ENCODE measurements at places on chromosomes 3 and 15.

DNA sequence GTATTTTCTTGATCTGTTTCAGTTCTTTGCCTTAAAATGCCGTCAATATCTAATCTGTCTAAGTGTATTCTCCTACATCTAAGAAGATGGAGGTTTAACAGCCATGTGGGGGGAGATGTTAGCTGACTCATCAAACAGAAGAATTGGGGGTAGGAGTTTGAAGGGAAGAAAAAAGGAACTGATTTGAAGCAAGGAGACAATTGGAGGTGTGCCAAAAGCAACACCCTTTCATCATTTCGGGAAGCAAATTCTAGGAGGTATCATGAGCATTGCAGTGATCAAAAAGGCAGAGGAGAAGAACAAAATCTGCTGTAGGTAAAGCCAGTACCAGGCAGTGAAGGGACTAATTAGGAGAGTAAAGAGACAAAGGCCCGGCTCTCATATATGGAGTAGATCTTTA is 337.3 kb upstream of the TBC1D5 start:
- DNase-seq: no peak

DNA sequence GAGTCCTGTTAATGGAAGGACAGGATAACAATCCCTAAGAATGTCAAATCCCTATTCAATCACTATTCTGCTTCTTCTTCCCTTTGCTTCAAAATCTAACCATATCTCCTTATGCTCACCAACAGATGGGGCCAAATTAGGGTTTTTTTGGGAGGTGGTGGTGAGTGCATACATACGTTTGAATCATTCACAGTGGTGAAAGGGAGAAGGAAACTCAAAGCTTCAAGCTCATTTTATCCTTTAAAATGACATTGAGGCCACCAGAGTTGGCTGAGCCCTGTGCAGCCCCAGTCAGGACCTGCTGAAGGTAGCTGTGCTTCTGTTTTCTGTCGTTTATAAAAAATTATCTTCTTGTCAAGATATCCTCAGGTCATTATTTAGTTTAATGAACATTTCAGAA is 607.5 kb upstream of the AGTR1 start:
- no peak for DNase-seq

DNA sequence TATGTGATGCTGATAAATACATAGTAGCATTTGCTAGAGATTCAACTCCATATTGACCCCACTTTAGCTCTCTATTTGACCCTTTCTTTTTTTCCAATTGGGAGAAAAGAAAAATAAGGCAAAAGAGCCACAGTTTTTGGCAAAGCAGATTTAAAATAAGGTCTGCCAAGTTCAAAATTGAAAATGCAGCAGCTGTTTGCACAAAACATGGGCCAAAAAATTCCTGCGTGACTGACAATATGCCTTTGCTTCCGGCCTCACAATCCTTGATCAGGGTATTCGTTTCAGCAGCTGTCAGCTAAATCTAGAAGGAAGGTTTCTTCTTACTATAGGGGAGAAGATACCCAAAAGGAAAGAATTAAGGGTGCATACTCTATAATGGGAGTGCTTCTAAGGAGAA is 563.5 kb upstream of the CCDC54 start:
- DNase-seq: peak; percentile 11

DNA sequence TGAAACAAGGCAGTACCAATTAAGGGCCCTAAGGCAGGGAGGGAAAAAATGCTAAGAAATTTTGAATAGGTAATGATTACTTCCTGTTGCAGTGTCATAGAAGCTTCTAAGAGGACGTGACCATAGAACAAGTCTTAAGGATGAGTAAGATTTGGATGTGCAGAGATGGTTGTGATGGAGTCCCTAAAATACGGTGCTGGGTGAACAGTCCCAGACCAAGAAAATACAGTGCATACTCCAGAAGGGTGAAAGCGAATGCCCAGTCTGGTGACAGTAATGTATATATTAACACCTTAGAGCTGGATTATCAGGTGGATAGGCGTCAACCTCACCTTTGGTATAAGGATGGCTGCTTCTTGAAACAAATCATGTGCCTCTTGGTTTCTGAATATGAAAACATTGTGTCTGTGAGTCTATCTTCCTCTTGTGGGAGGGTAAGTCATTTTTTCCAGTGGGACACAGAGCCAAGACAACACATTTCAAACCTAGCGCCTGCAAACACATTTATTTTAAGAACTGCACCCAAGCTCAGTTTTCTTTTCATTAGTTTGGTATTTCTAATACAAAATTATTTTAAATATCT is 101.2 kb upstream of the TP63 start:
- no peak for DNase-seq

GRCh38 chr3:171874879-171875278 is 31.7 kb downstream of the TMEM212 start:
- DNase-seq: no peak

DNA sequence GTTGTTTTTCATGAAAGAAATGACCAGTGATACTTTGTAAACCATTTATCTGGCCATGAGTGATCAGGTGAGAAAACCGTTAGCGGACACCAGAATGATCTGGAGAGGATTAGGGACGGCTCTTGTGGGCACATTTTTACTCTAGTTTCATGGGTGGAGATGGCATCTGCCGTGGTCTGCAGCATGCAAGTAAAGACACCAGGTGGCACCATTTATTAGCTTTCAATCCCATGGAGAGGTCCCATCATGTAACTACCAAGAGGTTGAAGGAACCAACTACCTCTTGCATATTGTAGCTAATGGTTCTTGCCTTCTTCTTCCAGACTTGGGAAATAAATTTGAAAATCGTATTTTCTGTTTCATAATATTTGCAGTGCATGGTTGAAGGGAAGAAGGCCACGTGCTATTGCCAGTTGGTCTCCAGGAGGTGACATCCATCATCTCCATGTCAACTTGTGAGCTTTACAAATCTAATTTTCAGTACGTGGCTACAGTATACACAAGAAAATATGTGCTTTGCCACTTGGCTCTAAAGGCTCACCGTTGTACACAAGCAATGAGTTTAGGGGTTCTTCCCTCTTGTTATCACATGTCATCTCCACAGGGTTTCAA is 1.5 kb upstream of the MAPKBP1 start:
- peak; percentile 80 for DNase-seq

- no peak for DNase-seq
Observed at GRCh38 chr3:229183-229661, 32.7 kb downstream of the CHL1 start.

DNA sequence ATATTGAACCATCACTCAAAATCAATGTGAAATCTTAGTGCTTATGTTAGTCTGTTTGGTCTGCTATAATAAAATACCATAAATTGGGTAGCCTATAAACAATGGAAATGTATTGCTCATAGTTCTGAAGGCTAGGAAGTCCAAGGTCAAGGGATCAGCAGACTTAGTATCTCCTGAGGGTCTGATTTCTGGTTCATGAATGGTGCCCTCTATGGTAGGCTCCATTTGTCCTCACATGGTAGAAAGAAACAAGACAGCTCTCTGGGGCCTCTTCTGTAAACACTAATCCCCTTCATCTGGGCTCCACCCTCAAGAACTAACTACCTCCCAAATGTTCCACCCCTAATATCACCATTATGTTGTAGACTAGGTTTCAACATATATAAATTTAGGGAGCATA is 15.0 kb upstream of the EOMES start:
- no peak for DNase-seq

- DNase-seq: no peak
Observed at GRCh38 chr3:3069723-3070122, 40.5 kb downstream of the IL5RA start.

DNA sequence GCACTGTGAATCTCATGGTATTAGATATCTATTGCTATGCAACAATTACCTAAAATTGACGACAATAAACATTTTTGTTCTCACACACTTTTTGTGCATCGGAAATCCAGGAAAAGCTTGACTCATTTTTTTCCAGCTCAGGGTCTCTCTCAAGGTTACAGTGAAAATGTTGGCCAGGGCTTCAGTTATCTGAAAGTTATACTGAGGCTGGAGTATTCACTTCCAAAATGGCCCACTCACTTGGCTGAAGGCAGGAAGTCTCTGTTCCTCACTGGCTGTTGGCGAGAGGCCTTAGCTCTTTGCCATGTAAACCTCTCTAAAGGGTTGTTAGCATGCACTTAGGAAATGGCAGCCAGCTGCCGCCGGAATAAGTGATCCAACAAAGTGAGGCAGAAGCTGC is 41.4 kb downstream of the OSTN start:
- DNase-seq: no peak

- DNase-seq: no peak
Observed at GRCh38 chr3:41854956-41855355, 106.9 kb downstream of the ULK4 start.

DNA sequence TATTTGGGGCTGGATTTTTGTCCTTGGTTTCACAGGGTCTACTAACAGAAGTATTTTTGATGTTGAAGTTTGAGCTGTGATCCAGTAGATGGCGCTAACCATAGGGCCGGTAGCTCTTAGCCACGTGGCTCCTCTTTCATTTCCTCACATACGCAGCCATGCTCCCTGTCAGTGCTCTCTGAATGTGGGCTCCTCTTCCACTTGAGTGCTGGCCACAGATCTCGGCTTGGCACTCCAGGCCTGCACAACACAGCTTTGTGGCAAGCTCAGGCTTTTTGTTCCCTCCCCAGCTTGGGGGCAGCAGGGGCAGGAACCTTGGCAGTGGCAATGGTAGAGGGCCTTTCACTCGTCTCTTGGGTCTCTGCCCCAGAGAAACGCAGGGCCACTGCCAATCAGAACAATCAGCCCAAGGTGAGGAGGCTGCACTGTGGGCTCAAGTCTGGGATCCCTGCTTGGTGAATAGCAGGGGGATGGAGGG is 18.6 kb upstream of the DNAAF4 start:
- peak; percentile 67 for DNase-seq

DNA sequence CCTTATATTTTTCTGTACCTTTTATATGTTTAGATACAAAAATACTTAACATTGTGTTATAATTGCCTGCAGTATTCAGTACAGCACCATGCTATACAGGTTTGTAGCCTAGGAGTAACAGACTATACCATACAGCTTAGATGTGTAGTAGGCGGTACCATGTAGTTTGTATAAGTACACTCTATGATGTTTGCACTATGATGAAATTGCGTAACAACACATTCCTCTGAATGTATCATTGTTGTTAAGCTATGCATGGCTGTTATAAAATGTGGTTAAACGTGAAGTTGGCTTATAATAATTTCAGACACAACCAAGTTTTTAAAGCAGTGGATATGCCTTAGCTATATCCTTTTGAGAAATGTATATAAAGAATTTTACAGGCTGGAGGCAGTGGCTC is 328.3 kb downstream of the PLCL2 start:
- DNase-seq: no peak

- DNase-seq: no peak
Observed at GRCh38 chr3:172079326-172079976, 40.1 kb downstream of the FNDC3B start.

GRCh38 chr3:179969525-179969924 is 67.2 kb downstream of the PEX5L start:
- peak; percentile 21 for DNase-seq

GRCh38 chr15:43954181-43954621 is 127.4 kb downstream of the WDR76 start:
- DNase-seq: no peak

DNA sequence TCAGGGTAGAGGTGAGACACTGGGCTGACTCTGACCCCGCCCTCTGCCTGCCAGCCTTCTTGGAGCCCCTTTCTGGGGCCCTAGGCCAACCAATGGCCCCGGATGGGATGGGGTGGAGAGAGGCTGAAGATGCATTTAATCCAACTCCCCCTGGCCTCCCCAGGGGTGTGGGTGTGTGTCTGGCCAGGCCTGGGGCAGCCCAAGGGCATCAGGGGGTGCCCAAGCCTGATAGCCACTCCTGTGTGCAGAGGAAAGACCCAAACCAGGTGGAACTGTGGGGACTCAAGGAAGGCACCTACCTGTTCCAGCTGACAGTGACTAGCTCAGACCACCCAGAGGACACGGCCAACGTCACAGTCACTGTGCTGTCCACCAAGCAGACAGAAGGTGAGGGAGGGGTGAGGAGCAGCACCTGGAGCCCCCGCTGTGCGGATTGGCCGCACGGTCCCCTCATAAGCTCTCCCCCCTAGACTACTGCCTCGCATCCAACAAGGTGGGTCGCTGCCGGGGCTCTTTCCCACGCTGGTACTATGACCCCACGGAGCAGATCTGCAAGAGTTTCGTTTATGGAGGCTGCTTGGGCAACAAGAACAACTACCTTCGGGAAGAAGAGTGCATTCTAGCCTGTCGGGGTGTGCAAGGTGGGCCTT is 9.5 kb downstream of the SPINT1 start:
- no peak for DNase-seq

GRCh38 chr3:40846451-40846850 is 321.7 kb downstream of the ZNF621 start:
- no peak for DNase-seq

DNA sequence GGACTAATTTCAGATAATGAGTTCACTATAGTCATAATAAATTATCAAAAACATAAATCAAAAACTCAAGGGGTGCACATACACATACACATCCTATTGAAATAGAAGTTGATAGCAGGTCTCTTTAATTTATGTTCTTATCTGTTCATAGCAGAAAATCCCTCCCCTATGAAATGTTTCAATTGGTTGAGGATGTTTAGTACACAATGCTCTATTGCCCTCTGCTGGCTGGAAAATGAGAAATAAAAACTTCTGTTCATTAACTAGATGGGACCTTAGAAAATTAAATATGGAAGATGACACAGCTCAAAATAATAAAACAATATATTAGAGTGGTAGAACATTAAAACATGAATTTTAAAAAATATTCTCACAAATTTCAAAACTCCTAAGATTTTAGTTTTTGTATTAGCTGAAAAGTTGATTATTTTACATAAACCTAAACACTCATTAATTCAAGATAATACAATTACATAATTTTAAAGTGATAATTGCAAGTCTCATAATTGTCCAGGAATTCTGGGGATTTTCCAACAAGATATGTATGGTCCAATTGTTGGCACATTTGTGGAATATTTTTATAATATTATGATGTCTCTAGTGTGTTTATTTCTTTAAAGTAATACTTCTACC is 735.0 kb downstream of the ROBO1 start:
- DNase-seq: peak; percentile 57

GRCh38 chr3:72318504-72319193 is 529.6 kb downstream of the SHQ1 start:
- DNase-seq: no peak

DNA sequence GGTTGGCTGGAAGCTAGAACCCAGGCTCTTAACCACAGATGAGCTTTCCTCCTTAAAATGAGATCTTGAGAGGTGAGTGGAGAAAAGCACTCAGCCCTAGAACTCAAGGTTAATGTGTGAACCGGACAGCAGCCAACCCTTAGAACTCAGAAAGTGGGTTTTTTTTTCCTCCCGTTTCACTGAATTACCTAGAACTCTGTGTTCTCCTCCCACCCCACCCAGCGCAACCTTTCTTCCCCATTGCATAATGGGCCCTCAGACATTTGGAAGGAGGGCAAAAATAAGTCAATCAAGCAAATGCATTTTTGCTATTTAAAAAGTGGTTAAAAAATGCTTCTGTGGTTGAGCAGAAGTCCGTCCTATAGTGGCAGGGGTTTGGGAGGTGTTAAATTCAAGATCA is 36.7 kb downstream of the POC1A start:
- no peak for DNase-seq

Data from GM03348 (cell line).